Colonic mucosa (tissue), 4 donors: ENCODE measurements at places on chromosomes 6 and 20. TPM values are rescaled to one million over a fixed set of nuclear protein-coding genes. Genes with fewer than 3 reads are reported as not detected.
A peak's percentile ranks its signal among the peaks of the same experiment; 100 is the strongest.

DNA sequence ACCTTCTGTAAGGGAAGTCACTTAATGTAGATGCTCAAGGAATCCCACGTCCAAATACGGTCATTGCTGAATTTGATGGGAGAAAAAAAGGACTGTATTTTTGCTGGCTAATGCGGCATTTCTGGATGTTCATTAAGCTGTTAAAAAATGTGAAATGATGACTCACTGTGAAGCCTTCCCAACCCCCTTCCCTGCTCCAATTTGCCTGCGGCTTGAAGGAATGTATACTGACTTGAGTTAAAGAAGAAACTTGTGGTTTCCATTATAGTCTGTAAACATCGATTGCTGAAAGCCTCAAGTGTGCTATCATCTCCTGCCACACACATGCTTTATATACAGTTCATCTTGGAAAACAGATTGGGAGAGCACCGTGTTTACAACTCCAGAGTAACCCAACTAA is 249.1 kb upstream of the JAG1 start:
- no peak for DNase-seq
- H3K4me1 ChIP-seq, result no peaks in the 10 kb centered on the region
- H3K27me3 ChIP-seq, result no peaks in the 10 kb centered on the region
- H3K4me3 ChIP-seq, result no peak overlapping the region

The EGFL8 gene
- total RNA-seq, result 13.7 TPM

DNA sequence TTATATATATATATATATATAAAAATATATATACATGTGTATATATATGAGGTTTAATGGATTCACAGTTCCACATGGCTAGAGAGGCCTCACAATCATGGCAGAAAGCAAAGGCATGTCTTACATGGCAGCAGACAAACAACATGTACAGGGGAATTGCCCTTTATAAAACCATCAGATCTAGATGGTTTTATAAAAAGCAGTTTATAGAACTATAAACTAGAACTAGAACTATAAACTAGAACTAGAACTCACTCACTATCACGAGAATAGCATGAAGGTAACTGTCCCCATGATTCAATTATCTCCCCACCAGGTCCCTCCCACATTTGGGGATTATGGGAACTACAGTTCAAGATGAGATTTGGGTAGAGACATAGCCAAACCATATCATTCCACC is 56.8 kb downstream of the PDSS2 start:
- H3K4me1 ChIP-seq, result no peaks in the 10 kb centered on the region
- H3K27ac ChIP-seq, result no peak overlapping the region
- no peaks in the 10 kb centered on the region for H3K36me3 ChIP-seq
- H3K27me3 ChIP-seq, result no peaks in the 10 kb centered on the region

DNA sequence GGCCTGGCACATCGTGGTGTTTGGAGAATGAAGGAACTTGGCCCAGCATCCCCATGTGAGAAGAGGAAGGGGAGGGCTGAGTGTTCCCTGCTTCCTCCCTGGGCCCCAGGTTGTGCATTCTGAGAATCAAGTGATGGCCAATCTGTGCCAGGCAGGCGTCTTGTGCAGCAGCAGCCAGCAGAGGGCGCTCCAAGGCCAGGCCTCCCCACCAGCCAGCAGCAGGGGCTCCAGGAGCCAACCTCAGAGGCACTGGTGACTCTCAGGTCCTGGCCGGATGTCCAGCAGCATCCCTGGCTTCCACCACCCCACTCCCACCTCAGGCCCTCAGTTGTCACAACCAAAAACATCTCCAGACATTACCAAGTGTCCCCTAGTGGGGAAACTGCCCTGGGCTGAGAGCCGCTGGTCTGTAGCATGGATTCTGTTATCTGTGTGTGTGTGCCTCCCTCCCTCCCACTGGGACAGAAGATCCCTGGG is 192.0 kb downstream of the PREX1 start:
- H3K36me3 ChIP-seq, result no peaks in the 10 kb centered on the region
- H3K4me3 ChIP-seq, result no peak overlapping the region
- H3K27me3 ChIP-seq, result no peaks in the 10 kb centered on the region
- no peak overlapping the region for H3K27ac ChIP-seq

GRCh38 chr6:41373627-41373918 is 38.2 kb downstream of the NCR2 start:
- no peak overlapping the region for H3K27ac ChIP-seq
- DNase-seq, result no peak
- H3K4me3 ChIP-seq, result no peak overlapping the region
- H3K27me3 ChIP-seq, result peaks cover 74% of the 10 kb centered on the region
- H3K4me1 ChIP-seq, result peaks cover 4% of the 10 kb centered on the region

The PKIB gene
- total RNA-seq, result 113 TPM

DNA sequence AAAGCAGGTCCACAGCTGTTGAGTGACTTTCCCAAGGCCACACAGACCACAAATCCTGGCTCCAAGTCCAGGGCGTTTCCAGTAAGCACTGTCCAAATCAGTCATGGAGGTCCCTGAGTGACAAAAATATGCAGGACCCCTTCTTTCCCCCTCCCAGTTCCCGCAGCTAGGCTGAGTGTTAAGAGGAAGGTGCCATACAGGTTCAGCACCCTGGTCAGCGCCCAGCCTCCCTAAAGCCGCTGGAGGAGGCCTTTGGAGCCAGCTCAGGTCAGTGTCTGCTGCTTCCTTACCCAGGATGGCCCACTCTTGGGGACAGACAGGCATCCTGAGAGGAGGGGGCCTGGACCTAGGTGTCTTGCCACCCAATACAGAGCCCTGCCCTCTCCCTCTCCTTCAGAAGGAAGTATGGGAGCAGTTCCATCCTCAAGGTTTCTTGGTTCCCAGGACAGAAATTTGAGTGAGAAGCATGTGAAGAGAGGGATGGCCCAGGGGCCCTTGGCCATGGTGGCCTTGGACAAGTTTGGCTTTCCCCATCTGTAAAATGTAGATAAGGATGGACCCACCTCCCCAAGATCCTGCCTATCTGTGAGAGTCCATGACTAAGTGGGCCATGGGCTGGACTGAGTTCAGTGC is 13.2 kb downstream of the TMEM74B start:
- H3K27ac ChIP-seq, result no peak overlapping the region
- H3K27me3 ChIP-seq, result no peaks in the 10 kb centered on the region
- no peak overlapping the region for H3K4me3 ChIP-seq
- H3K36me3 ChIP-seq, result peaks cover 11% of the 10 kb centered on the region

GRCh38 chr6:68094070-68094469 is 541.0 kb upstream of the ADGRB3 start:
- no peak overlapping the region for H3K27ac ChIP-seq
- no peaks in the 10 kb centered on the region for H3K4me1 ChIP-seq
- no peak overlapping the region for H3K4me3 ChIP-seq
- no peaks in the 10 kb centered on the region for H3K27me3 ChIP-seq

DNA sequence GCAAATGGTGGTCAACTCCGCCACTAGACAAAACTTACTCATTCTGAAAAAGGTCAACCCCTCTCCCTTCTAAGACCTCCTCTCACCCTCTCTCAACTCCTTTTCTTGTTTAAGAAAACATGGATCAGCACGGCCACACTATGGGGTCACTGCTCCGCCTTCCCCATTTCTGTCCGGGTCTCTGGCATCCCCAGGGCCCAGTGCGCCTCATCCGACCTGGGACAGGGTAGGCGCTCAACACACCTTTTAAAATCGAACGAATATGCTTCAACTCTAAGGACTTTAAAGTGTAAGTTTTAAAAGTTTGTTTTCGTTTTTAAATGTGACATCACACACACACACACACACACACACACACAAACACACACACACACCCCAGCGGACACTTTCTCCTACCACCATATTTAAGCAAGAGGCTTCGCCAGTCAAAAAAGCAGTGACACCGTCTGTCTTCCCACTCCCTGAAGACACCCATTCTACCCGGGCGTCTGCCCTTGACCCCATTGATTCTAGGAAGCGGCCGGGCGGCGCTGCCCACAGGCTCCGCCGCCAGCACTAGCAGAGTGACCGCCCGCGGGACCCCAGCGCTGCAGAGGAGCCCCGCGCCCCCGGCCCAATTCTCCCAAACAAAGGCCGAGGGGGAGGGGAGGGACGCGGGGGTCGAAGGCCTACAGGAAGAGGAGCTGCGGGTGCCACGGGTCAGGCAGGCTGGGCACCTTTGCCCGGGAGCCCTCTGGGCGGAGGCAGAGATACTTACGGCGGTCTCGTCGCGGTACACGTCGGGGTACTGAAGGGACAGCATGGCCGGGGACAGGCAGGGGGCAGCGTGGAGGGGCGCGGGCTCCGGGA is 568 bp downstream of the PREP start:
- peak; percentile 59 for DNase-seq
- H3K27me3 ChIP-seq, result no peaks in the 10 kb centered on the region

- H3K27me3 ChIP-seq, result no peaks in the 10 kb centered on the region
- H3K27ac ChIP-seq, result no peak overlapping the region
- H3K4me1 ChIP-seq, result peaks cover 5% of the 10 kb centered on the region
- H3K36me3 ChIP-seq, result no peaks in the 10 kb centered on the region
These were observed 2.8 kb downstream of the VARS1 start for GRCh38 chr6:31792761-31793171.

The THBS2 gene
- total RNA-seq, result 1.9 TPM

The DSP gene
- total RNA-seq, result 250 TPM

The OR2B6 gene
- total RNA-seq, result 0.47 TPM

DNA sequence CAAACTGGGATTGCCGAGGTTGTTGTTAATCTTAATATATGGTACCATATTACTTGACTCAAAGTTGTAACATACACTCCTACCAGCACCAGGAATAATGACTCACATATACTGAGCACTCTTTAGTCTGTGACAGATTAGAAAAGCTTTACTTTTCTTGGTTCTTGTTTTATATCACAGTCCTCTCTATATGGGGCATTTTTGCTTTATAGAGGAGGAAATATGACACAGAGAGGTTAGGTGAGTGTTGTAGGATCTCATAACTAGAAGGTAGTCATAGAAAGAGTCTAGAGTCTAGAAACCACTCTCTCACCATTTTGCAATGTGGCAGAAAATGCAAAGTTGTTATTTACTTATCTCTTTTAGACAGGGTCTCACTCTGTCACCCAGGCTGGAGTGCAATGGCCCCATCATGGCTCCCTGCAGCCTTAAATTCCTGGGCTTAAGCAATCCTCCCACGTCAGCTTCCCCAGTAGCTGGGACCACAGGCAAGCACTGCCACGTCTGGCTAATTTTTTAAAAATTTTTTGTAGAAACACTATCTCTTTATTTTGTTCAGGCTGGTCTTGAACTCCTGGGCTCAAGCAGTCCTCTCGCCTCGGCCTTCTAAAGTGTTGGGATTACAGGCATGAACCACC is 13.4 kb downstream of the TRIM38 start:
- H3K4me3 ChIP-seq, result no peak overlapping the region
- no peak for DNase-seq
- no peaks in the 10 kb centered on the region for H3K27me3 ChIP-seq

The PPIL6 gene
- 0.91 TPM for total RNA-seq

DNA sequence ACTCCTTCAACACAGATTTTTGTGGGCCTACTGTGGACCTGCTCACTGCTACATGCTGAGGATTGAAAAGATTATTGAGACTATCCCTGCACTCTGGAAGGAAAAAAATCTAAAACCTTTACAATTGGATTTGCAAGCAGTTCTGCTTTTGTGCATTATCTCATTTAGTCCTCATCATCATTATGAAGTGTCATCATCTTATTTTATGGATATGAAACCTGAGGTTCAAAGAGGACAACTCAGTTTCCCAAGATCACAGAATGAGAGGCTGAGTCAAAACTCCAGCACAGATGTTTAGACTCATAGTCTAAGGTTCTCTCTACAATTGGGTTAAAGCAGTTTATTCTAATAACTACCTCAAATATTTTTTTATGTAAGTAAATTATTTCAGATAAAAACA is 160.2 kb upstream of the MARCKS start:
- no peaks in the 10 kb centered on the region for H3K27me3 ChIP-seq
- H3K4me3 ChIP-seq, result no peak overlapping the region
- H3K4me1 ChIP-seq, result no peaks in the 10 kb centered on the region
- DNase-seq, result no peak
- H3K27ac ChIP-seq, result no peak overlapping the region
- H3K36me3 ChIP-seq, result no peaks in the 10 kb centered on the region

- H3K4me3 ChIP-seq, result no peak overlapping the region
- DNase-seq, result no peak
- no peaks in the 10 kb centered on the region for H3K36me3 ChIP-seq
- no peak overlapping the region for H3K27ac ChIP-seq
- H3K27me3 ChIP-seq, result no peaks in the 10 kb centered on the region
These were observed 27.0 kb upstream of the ECI2 start for GRCh38 chr6:4162370-4162769.

GRCh38 chr6:35264550-35265274 is 5.2 kb downstream of the ZNF76 start:
- DNase-seq, result no peak
- H3K36me3 ChIP-seq, result no peaks in the 10 kb centered on the region
- H3K4me3 ChIP-seq, result no peak overlapping the region
- H3K27ac ChIP-seq, result no peak overlapping the region
- H3K4me1 ChIP-seq, result no peaks in the 10 kb centered on the region

- no peak overlapping the region for H3K4me3 ChIP-seq
- H3K27me3 ChIP-seq, result no peaks in the 10 kb centered on the region
- no peaks in the 10 kb centered on the region for H3K36me3 ChIP-seq
- no peaks in the 10 kb centered on the region for H3K4me1 ChIP-seq
These were observed 88.4 kb downstream of the HACE1 start for GRCh38 chr6:104771258-104771832.

DNA sequence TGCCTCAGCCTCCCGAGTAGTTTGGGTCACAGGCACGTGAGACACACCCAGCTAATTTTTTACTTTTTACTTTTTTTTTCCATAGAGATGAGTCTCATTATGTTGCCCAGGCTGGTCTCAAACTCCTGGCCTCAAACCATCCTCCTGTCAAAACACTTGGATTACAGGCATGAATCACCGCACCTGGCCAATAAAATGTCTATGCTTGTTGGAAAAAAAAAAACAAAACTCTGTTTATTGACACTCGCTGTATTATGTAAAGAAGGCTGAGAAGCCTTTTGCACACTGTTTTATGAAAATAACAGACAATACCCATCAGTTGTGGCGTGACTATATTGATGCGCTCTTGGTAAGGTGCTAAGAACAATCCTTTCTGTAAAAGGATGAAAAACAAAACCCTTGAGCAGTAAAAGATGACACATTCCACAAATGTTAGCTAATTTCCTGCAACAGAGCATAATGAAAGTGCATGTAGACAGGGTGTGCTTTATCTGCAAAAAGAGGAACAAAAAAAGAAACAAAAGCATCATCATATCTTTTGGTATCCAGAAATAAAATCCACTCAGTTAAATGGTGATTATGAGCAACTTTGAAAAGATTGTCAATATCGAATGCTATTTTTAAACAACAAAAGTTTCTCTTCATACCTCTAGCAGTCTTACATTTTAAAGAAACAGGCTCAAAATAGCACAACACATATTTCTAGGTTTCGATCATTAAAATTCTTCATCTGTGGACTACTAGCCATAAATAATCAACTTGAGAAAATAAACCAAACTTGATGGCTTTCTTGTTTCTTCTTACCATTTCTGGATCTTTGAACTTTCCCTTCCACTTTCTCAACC is 108.3 kb upstream of the PHACTR1 start:
- no peaks in the 10 kb centered on the region for H3K4me1 ChIP-seq
- H3K27ac ChIP-seq, result no peak overlapping the region
- H3K4me3 ChIP-seq, result no peak overlapping the region
- H3K36me3 ChIP-seq, result no peaks in the 10 kb centered on the region
